ENCODE measurements at places on chromosomes 2 and 18.

GRCh38 chr2:69742322-69742952, 503 bp downstream of the ANXA4 start:
- no peak for DNase-seq

DNA sequence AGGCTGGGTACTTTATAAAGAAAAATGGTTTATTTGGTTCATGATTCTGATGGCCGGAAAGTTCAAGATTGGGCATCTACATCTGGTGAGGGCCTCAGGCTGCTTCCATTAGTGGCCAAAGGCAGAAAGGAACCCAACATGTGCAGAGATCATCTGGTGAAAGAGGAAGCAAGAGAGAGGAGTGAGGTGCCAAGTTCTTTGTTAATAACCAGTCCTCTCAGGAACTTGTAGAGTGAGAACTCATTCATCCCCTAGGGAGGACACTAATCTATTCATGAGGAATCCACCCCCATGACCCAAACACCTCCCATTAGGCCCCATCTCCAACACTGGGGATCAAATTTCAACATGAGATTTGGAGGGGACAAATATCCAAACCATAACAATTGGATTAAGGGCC, 17.8 kb upstream of the SERPINE2 start:
- DNase-seq: no peak

- DNase-seq: no peak
Observed at GRCh38 chr2:121187982-121188411, 97.0 kb downstream of the TFCP2L1 start.

- DNase-seq: no peak
Observed at GRCh38 chr2:100856732-100857131, 36.8 kb downstream of the NPAS2 start.

GRCh38 chr2:223692191-223692947, 90.2 kb upstream of the SCG2 start:
- no peak for DNase-seq

DNA sequence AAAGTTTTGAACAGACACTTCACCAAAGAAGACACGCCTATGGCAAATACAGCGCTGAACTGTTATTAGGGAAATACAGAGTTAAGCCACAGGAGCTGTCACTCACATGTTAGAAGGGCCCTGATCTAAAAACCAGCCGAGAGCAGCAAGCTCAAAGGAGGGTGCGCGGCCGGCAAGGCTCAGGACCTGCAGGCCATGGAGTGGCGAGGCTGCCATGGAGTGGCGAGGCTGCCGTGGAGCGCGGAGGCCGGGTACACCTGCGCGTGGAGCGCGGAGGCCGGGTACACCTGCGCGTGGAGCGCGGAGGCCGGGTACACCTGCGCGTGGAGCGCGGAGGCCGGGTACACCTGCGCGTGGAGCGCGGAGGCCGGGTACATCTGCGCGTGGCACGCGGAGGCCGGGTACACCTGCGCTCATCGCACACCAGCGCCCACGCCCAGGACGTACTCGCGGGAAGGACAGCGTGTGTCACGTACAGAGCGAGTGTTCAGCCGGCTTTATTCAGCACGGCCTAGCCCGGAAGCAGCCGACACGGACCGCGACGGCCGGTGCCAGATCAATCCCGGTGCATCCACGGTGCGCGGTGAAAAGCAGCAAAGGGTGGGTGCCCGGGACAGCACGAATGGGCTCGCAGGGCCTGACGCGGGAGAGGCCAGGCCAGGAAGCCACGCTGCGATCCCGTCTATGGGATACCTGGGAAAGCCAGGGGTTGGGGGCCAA, 68.8 kb downstream of the SLC66A2 start:
- no peak for DNase-seq

DNA sequence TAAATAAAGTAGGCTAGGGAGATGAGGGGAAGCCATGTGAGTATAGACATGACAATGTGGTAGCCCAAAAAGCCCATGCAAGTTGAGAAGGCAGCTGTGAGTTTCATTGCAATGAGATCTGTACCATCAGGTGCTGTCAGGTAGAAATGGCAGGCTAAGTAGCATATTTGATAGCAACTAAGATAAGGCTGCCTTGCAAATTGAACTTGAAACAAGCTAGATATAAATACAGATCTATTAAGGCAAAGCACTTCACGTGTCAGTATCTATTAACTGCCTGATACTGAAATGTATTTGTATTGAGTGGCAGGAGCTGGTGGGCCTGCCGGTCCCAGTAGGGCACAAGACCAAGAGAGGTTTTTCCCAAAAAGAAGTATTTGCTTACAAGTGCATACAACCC, 419.9 kb downstream of the TDRD15 start:
- DNase-seq: no peak

- no peak for DNase-seq
Observed at GRCh38 chr18:33116376-33116775, 324.1 kb downstream of the CCDC178 start.

GRCh38 chr2:229832510-229832898, 89.3 kb downstream of the TRIP12 start:
- DNase-seq: no peak

GRCh38 chr2:189300916-189301315, 121.4 kb upstream of the COL5A2 start:
- no peak for DNase-seq

GRCh38 chr2:36820942-36821605, 124.6 kb downstream of the VIT start:
- no peak for DNase-seq

GRCh38 chr18:74784752-74785151, 187.1 kb downstream of the ZNF407 start:
- DNase-seq: no peak

DNA sequence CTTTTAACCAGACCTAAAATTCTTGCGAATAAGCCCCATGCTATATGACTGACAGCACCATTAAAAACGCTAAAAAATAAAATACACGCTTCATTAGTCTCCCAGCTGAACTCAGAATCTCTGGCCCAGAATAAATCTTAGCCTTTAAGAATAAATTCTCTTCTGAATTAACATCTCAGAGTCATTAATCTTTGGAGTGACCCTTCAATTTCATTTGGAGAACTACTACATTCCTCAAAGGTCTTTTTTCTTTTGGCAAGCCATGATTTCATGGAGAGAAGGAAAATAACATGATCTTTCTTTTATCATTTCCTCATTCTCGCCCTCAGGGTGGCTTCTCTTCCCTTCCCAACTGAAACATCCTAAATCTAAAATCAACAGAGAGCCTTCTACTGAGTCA, 259.0 kb downstream of the AFF3 start:
- no peak for DNase-seq

DNA sequence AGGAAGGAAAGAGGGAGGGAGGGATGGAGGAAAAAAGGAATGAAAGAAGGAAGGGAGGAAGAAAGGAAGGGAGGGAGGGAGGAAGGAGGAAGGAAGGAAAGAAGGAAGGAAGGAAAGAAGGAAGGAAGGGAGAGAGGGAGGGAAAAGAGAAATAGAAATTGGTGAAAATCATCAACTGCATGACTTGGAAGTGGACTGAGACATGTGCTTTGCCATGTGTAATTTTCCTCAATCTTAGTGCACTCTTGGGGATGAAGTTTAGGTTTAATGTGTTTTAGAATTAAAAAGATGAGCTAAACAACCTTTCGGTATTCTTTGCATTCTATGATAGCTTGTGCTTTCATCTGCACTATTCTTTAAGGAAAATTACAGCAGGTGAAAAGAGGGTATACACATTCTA, 320.1 kb upstream of the GALNT5 start:
- DNase-seq: no peak

- no peak for DNase-seq
Observed at GRCh38 chr2:54551123-54551756, 95.1 kb downstream of the SPTBN1 start.

- no peak for DNase-seq
Observed at GRCh38 chr18:79844999-79845563, 47.3 kb downstream of the KCNG2 start.

DNA sequence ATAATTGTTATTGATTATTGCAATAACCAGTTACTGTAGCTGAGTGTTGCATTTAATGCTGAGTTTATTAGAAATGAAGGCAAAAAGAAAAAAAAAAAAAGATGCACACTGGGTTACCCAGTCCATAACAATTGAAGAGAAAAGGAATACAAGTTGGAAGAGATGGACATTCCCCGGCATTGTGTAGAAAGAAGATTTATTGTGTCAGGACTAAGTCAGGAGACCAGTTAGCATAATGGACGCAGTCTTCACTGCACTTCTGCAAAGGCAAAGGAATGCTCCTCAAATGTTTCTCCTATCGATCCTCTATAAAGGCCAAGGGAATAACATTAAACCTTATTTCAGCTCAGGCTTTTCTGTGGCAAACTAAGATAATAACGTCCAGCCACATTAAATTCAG, 157.8 kb downstream of the INSIG2 start:
- DNase-seq: no peak

- no peak for DNase-seq
Observed at GRCh38 chr18:33594799-33595198, 16.8 kb downstream of the ASXL3 start.

GRCh38 chr2:226308986-226309385, 490.6 kb downstream of the IRS1 start:
- DNase-seq: no peak

- no peak for DNase-seq
Observed at GRCh38 chr2:160905862-160906261, 254.4 kb upstream of the TANK start.

DNA sequence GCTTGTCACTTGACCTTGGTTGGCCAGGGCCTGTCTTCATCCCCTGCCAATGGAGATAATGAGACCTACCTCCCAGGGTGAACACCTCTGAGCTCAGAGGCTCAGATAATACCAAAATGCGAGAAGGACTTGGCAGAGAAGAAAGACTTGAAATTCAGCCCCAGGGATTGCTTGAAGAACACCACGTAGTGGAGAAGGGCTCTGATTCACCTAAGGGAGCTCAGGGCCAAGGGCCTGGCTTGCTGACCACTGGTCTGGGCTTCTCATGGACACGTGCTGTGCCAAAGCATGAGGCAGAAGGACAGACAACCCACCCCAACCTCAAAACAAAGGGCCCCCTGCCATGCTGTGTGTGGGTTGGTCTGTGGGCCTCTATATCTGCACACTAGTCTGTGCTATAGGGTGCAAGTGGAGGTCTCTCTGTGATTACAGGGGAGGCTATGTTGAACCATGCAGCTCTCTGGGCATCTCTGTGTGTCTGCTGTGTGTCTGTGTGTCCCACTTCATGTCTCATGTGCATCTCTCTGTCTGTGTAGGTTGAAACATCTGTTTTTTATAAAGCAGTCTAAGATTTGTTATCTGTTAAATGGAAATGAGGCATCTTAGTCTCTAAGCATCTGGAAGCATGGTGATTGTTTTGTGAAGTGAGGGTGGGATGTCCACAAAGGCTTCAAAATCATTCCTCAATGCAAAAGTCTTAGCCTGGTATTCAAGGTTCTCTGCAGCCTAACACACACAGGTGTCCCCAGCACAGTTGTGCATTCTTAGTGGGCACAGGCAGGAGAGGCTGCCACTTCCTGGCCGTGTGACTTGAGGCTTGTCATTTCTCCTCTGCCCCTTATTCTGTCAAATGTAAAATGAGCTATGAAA, 61.0 kb upstream of the EPAS1 start:
- DNase-seq: no peak

DNA sequence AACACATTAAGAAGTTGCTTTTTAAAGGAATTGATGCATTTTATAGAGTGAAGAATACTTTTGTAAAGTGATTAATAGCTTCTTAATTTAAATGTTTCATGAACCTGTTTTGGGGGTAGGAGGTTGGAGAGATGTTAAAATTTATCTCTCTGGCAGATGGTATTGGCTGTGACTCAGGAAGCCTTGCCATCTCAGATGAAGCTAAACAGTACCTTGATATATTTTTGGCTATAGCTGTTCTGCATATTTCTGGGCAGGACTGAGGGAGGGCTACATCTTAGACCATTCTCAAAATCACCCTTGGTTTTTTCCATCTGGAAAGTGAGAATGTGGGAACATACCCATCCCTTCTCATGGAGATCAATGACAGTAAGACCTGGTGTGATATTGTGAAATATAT, 13.4 kb downstream of the CAPN14 start:
- DNase-seq: no peak

DNA sequence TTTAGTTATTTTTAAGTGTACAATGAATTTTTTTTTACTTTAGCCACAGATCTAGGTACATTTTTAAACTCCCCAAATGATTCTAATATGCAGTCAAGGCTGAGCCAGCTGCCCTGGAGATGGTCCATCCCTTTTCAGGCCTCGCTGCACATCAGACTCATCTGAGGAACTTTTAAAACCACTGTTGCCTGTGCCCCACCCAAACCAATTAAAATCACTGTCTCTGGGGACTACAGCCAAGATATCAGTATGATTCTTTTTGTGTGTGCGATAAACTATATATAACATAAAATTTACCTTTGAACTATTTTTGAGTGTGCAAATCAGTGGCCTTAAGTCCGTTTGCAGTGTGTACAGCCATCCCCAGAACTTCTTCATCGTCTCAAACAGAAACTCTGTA, 9.1 kb upstream of the MALT1 start:
- no peak for DNase-seq

DNA sequence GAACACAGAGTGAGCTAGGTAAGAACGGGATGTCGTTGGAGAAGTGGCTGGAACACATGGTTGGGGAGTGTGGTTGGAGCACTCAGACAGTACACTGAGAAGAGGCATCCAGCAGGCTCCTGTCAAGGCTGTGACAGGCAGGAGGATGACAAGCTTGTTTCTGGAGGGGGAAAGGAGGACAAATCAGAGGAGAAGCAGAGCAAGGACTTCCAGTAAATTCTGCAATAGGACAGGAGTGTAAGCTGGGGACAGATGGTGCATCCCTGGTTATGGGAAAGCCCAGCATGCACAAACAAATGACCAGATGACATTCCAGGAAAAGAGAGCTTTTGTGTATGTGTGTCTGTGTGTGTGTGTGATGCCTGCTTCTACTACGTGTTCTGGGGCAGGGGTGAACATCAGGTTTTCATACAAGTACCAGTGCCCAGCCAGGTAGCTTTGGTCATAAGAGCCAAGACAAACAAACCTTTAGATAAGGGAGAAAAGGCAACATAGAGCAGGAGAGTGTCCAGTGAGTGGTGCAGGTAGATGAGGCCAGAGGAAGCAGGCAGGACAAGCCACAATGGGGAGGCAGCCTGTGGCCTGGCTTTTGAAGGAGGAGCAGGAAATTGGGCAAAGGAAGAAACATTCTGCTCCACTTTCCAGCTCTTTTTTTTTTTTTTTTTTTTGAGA, 32.1 kb upstream of the MAPK4 start:
- DNase-seq: no peak

DNA sequence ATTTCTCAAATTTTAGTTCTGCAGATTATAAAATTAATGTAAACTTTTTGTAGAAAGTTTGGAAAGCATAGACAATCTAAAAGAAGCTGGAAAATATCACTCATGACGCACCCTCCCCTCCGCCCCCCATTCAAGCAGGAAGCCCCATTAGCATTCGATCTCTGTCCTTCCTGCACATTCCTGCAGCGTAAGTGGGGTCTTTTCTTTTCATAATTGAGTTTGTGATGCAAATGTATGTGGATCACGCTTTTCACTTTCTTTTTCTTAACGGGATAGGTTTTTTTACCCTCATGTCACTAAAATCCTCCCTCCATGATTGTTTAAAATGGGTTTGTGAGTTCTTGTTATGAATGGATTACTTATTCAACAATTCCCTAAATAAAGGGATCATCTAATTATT, 181.7 kb upstream of the HDAC4 start:
- no peak for DNase-seq

- DNase-seq: no peak
Observed at GRCh38 chr2:238202326-238203093, 985 bp downstream of the ILKAP start.

GRCh38 chr2:3151153-3151918, 226.3 kb downstream of the EIPR1 start:
- no peak for DNase-seq

Data from activated CD4-positive, alpha-beta T cell treated with anti-CD3 and anti-CD28 coated beads for 24 hours (primary cell).